Osteoblast (primary cell): ENCODE measurements at places on chromosomes 12 and 14. TPM values are rescaled to one million over a fixed set of nuclear protein-coding genes. Genes with fewer than 3 reads are reported as not detected.

Gene RNF212B
- total RNA-seq = not detected in 2 replicates

GRCh38 chr12:112367965-112368364 lies 14.3 kb downstream of the HECTD4 start:
- no peaks in the 10 kb centered on the region for H3K36me3 ChIP-seq
- H3K27ac ChIP-seq = no peak overlapping the region
- H3K27me3 ChIP-seq = no peaks in the 10 kb centered on the region
- H3K4me1 ChIP-seq = no peaks in the 10 kb centered on the region
- no peak overlapping the region for H3K4me3 ChIP-seq

GRCh38 chr12:23415180-23415579 lies 534.3 kb downstream of the SOX5 start:
- DNase-seq = no peak
- no peaks in the 10 kb centered on the region for H3K27me3 ChIP-seq
- no peaks in the 10 kb centered on the region for H3K4me1 ChIP-seq
- no peaks in the 10 kb centered on the region for H3K36me3 ChIP-seq
- no peak overlapping the region for H3K4me3 ChIP-seq

GRCh38 chr12:38431921-38432320 lies 115.3 kb downstream of the ALG10B start:
- no peaks in the 10 kb centered on the region for H3K4me1 ChIP-seq
- H3K4me3 ChIP-seq = no peak overlapping the region
- no peaks in the 10 kb centered on the region for H3K27me3 ChIP-seq
- H3K27ac ChIP-seq = no peak overlapping the region
- no peaks in the 10 kb centered on the region for H3K36me3 ChIP-seq

- no peak overlapping the region for H3K27ac ChIP-seq
- DNase-seq = no peak
- H3K36me3 ChIP-seq = no peaks in the 10 kb centered on the region
- H3K27me3 ChIP-seq = no peaks in the 10 kb centered on the region
- H3K4me1 ChIP-seq = no peaks in the 10 kb centered on the region
- H3K4me3 ChIP-seq = no peak overlapping the region
Observed at GRCh38 chr12:25877446-25877845, 81.0 kb upstream of the RASSF8 start.

DNA sequence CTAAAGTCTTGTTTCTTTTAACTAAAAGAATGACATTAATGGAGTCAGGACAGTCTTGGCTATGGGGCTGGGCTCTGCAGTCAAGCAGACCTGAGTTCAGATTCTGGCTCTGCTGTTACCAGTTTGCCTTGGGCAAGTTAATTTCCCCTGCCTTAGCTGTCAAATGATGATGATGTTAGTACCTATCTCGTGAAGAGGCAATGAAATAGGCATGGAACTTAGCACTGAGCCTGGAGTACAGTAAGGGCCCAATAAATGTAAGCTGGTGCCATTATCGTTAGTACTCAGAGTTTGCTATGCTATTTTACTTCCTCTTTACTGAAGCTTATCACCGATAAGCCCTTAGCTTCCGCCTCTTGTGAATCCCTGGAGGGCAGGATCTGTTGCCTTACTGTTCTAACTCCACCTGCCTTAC lies 8.5 kb downstream of the FBXW8 start:
- no peak overlapping the region for H3K4me3 ChIP-seq
- H3K27ac ChIP-seq = no peak overlapping the region
- peaks cover 15% of the 10 kb centered on the region for H3K4me1 ChIP-seq
- H3K27me3 ChIP-seq = no peaks in the 10 kb centered on the region
- H3K36me3 ChIP-seq = peaks cover 3% of the 10 kb centered on the region

DNA sequence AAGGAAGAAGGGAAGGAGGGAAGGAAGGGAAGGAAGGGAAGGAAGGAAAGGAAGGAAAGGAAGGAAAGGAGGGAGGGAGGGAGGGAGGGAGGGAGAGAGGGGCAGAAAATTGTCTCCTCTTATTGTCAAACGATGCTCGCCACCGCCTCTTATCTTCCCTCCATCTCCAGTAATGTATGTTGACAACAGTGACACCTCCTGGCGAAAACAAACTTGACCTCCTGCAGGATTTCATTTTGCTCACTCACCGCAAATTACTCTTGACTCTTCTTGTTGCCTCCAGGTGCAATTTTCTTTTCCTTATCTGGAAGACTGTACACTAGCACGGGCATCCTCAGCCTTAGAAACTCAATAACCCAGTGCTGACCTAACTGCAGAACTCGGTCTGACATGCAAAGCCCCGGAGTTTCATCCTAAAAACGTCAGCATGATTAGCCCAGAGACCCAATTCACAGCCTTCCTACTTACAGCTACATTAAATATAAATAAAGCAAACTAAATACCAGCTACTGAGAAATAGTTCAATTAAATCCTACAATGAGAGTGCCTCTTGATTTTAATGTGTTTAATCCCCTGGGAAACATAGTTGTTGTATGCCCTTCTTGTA lies 512.4 kb upstream of the TMPO start:
- H3K27ac ChIP-seq = no peak overlapping the region
- no peaks in the 10 kb centered on the region for H3K4me1 ChIP-seq
- H3K27me3 ChIP-seq = no peaks in the 10 kb centered on the region

DNA sequence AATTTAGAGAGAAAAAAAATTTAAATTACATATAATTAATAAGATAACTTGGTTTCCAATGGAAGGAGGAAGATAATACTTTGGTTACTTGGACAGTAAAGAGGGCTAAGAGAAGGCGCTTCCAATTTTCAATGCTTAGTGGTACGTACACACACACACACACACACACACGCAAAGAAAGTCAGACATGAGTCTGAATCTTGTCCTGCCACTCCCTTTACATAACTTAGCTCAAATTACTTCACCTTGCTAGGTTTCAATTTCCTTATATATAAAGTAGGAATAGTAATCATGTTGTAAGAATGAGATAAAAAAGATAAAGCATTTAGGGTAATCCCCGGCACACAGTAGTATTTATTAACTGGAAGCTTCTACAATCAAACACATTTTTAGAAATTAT lies 39.7 kb upstream of the VCPKMT start:
- no peak overlapping the region for H3K4me3 ChIP-seq
- DNase-seq = no peak
- peaks cover 26% of the 10 kb centered on the region for H3K36me3 ChIP-seq

DNA sequence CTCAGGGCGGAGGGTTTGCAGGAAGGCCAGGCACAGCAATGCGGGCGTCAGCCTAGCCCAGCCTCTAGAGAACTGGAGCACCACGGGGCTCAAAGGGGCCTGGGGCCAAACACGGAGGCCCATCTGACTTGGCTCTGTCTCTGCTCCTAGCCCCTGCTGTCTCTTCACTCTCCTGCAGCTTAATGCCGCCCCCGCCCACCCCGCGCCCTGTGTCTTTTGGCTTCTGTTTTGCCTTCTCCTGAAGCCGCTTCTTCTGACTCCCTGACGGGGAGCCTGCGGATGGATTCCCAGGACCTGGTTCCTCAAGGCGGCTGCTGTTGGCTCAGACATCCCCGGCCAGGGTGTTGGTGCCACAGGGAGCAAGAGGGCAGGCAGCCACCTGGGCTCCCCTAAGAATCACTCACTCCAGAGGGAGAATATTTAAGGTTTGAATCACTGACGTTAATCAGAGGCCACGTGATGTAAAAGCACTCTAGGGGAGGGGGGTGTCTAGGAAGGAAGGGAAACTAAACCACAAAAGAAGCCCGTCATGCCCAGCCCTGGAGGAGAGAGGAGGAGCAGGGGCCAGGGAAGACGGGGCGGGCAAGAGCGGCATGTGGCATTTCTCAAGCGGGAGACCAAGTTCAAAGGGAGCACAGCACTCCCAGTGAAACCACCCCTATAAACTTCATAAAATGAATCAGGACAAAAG lies 36.9 kb upstream of the PRMT8 start:
- H3K27ac ChIP-seq = no peak overlapping the region
- peak; percentile 93 for DNase-seq
- no peaks in the 10 kb centered on the region for H3K36me3 ChIP-seq

- DNase-seq = no peak
- H3K36me3 ChIP-seq = no peaks in the 10 kb centered on the region
- no peak overlapping the region for H3K27ac ChIP-seq
- H3K27me3 ChIP-seq = no peaks in the 10 kb centered on the region
Observed at GRCh38 chr14:83287300-83287699, 1753.6 kb upstream of the SEL1L start.

Gene ABCC9
- total RNA-seq = 14.5 and 28.3 TPM in 2 replicates

GRCh38 chr14:50791201-50791600 lies 39.8 kb downstream of the NIN start:
- H3K36me3 ChIP-seq = peaks cover 20% of the 10 kb centered on the region
- peaks cover 9% of the 10 kb centered on the region for H3K4me1 ChIP-seq
- H3K27me3 ChIP-seq = no peaks in the 10 kb centered on the region
- DNase-seq = no peak

- no peaks in the 10 kb centered on the region for H3K36me3 ChIP-seq
- H3K27me3 ChIP-seq = peaks cover 73% of the 10 kb centered on the region
Observed at GRCh38 chr12:116879509-116880212, 1.6 kb downstream of the HRK start.

DNA sequence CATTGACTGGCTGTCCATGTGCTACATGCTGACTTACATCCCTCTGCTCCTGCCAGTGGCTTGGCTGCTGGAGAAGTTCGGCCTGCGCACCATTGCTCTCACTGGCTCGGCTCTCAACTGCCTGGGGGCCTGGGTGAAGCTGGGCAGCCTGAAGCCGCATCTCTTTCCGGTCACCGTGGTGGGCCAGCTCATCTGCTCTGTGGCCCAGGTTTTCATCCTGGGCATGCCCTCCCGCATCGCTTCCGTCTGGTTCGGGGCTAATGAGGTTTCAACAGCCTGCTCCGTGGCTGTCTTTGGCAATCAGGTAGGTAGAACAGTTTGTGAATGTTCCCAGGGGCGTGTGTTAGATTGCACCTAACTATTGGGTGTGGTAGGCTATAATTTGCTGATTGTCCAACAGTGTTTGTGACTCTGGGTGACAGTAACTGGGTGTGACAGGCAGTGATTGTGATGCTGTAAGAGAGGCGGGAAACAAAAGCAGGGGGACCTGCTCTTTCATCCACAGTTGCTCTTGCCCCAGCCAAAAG lies 981 bp downstream of the FLVCR2 start:
- DNase-seq = no peak
- H3K4me3 ChIP-seq = peak overlapping the region; percentile 78
- H3K27me3 ChIP-seq = peaks cover 9% of the 10 kb centered on the region
- H3K27ac ChIP-seq = peak overlapping the region; percentile 48
- H3K36me3 ChIP-seq = no peaks in the 10 kb centered on the region
- peaks cover 12% of the 10 kb centered on the region for H3K4me1 ChIP-seq

Gene SOX5
- total RNA-seq = 4.7 and 5.1 TPM in 2 replicates

DNA sequence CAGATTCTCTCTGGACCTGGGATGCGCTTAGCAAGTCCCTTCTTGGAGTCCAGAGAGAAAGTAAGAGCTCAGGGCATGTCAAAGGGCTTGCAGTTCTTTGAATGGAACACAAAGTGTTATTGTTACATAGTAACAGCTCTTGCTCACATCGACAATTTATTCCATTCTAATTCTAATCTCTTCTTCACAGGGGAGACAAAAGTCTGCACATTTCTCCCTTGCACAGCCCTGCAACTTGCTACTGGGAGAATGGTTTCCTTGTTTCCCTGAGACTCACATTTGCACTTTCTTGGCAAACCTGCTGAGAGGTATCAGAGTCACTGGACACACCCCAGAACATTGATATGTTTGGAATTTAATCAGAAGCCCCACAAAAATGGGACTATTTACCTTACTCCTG lies 209.9 kb upstream of the IGF1 start:
- H3K27me3 ChIP-seq = no peaks in the 10 kb centered on the region
- no peak overlapping the region for H3K4me3 ChIP-seq
- no peak for DNase-seq
- H3K4me1 ChIP-seq = no peaks in the 10 kb centered on the region

Gene MCRS1
- total RNA-seq = 51.0 and 56.5 TPM in 2 replicates

Gene MANSC1
- total RNA-seq = 3.3 and 4.7 TPM in 2 replicates

Gene TMEM52B
- not detected in 2 replicates for total RNA-seq

GRCh38 chr14:81033698-81034240 lies 78.3 kb downstream of the TSHR start:
- H3K27ac ChIP-seq = no peak overlapping the region
- no peaks in the 10 kb centered on the region for H3K27me3 ChIP-seq
- H3K36me3 ChIP-seq = no peaks in the 10 kb centered on the region
- DNase-seq = no peak

GRCh38 chr12:52066346-52067080 lies 3.3 kb upstream of the ATG101 start:
- no peak for DNase-seq
- no peaks in the 10 kb centered on the region for H3K36me3 ChIP-seq
- peaks cover 43% of the 10 kb centered on the region for H3K4me1 ChIP-seq
- no peak overlapping the region for H3K4me3 ChIP-seq

DNA sequence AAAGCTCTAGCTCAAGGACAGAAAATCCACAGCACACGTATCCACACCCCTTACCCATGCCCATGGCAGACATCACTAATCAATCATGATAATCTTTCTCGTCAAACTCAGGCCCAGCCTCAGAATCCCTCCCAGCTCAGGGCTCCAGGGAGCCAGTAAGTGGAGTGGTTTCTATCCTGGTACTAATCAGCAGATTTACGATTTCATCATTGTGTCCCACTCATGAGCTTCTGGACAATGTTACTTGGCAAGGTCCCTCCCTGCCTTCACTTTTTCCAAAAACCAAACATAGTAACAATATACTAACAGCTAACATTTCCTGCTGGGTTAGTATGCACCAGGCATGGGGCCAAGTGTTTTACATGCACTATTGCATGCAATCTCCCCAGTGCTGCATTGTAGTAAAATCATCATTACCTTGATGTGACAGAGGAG lies 45.8 kb upstream of the NCOR2 start:
- no peaks in the 10 kb centered on the region for H3K36me3 ChIP-seq
- peaks cover 5% of the 10 kb centered on the region for H3K27me3 ChIP-seq
- H3K4me1 ChIP-seq = peaks cover 7% of the 10 kb centered on the region
- peak; percentile 91 for DNase-seq
- no peak overlapping the region for H3K4me3 ChIP-seq

- H3K27ac ChIP-seq = no peak overlapping the region
- no peaks in the 10 kb centered on the region for H3K27me3 ChIP-seq
- peaks cover 24% of the 10 kb centered on the region for H3K4me1 ChIP-seq
Observed at GRCh38 chr14:70882776-70883492, 24.3 kb upstream of the PCNX1 start.

Gene KERA
- not detected in 2 replicates for total RNA-seq

Gene WNT1
- total RNA-seq = not detected in 2 replicates

DNA sequence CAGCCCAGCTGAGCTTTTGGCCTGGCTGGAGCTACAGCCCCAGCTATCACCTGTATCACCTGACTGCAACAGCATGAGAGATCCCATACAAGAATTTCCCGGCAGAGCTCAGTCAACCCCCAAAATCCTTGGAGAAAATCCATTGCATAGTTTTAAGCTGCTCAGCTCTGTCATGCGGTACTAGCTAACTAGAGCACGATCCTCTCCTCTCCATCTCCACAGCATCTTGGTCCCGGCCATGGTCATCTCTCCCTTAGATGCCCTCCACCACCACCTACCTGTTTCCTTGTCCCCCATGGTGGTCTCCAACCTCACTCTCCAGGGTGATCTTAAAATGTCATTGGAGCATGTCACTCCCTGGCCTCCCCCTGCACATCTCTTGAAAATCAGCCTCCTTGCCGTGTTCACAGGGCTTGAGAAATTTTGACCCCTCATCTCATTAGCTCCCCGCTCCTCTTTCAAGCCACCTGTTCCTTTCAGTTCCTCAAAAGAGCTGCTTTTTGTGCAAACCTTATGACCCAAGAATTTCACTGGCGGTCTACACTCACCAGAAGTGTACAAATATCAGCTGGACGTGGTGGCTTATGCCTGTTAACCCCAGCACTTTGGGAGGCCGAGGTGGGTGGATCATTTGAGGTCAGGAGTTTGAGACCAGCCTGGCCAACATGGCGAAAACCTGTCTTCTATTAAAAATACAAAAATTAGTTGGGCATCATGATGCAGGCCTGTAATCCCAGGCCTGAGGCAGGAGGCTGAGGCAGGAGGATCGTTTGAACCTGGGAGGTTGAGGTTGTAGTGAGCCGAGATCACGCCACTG lies 8.1 kb upstream of the CLMN start:
- no peak for DNase-seq
- no peak overlapping the region for H3K27ac ChIP-seq
- no peaks in the 10 kb centered on the region for H3K36me3 ChIP-seq
- no peak overlapping the region for H3K4me3 ChIP-seq
- peaks cover 16% of the 10 kb centered on the region for H3K27me3 ChIP-seq
- no peaks in the 10 kb centered on the region for H3K4me1 ChIP-seq
